RKO (cell line): ENCODE measurements at places on chromosomes 5 and 9.

GRCh38 chr5:90641528-90641927 is 82.9 kb downstream of the ADGRV1 start:
- DNase-seq, result no peak

- DNase-seq, result no peak
Measured at GRCh38 chr9:87263291-87263690, 234.4 kb upstream of the DAPK1 start.

DNA sequence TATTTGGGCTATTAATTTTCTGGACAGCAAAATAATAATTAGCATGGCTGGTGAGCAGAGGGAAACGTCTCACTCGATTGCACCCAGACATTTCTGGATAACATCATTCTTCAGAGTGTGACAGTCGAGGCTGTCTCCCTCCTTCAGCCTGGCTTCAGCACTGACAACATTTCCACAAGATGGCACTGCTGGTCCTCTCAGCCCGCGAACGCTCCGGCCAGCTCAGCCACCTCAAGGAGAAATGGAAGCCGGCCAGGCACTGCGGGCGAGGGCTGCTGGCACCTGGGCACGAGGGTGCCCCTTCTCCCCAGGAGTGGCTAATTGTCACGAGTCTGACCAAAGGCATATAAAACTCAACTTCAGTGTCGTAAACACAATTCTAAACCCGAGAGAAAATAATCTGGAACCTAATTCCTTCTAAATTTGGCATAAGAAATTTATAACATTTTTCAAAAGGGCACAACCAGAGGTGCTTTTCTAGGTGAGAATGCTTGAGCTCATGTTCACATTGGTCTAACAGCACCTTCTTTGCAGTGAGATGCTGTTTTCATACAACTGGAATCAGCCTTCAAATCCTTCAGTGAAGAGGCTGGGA is 65.9 kb downstream of the DAP start:
- peak; percentile 72 for DNase-seq

DNA sequence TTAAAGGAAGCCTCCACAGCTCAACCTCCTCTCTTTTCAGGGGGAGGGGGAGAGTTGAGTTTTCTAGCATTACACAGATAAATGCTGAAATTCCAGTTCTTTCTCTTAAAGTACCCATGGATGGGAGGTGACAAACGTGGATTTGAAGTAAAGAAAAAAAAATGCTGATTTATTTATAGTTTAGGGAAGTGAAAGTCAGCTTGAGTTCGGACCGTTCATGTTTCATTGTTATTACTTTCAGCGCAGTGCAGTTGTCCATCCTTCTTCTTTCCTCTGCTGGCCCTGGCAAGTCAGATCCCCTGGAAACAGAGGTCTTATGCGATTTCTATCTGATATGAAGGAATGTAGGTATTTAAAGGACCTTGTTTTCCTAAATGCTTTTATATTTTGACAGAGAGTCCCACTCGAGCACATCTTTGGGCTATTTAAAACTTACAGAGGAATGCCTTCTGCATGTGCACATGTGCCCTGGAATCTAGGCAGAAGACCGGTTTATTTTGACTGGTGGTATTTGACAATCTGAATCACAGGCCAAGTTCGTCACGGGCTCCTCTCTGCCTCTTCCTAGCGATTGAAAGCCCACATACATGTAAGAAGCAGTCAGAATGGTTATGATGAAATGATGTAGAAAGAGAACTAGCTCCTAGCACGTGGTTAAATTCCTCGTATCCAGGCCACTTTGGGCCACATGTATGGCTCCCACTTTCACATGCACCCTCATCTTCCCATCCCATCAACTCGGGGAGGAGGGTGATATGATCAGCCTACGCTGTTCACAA is 385.2 kb upstream of the KLF4 start:
- no peak for DNase-seq

- peak; percentile 31 for DNase-seq
Measured at GRCh38 chr5:32984851-32985610, 273.9 kb downstream of the NPR3 start.

GRCh38 chr5:117833691-117834090 is 1154.7 kb downstream of the DTWD2 start:
- no peak for DNase-seq

GRCh38 chr9:137750007-137750406 is 127.6 kb upstream of the CACNA1B start:
- no peak for DNase-seq

- DNase-seq, result no peak
Measured at GRCh38 chr9:71814815-71815214, 46.5 kb upstream of the CEMIP2 start.

DNA sequence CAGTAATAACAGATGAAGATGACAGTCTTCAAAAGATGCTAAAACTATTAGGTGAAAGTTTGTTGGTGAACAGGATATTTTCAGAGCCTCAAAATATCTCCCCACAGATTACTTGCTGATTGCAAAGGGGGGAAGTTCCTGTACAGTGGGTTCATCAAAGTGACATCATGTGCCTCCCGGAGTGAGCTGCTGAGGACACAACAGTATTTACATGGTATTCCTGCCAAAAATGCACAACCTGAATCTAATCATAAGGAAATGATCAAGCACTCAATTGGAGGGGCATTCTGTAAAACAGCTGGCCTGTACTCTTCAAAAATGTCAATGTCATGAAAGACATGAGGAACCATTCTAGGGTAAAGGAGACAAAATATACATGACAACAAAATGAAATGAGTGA is 18.9 kb upstream of the GLIS3 start:
- DNase-seq, result no peak

DNA sequence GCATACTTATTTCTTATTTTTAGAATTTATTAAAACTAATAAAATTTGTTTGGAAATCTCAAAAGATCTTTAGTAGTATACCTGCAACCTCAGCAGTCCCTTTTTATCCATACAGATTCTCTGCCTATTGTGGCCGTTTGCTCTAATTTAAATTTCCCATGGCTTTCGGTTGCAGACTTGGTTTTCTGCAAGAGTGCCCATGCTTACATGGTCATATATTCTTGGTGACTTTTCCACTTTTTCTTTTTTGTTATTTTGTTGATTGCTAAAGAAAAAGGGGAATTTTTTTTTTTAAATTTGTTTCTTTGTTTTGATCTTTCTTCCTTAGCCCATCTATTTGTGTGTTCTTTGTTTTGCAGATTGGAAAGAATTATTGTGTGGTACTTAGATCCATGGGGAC is 20.6 kb downstream of the ZCCHC7 start:
- no peak for DNase-seq

- no peak for DNase-seq
Measured at GRCh38 chr5:96601200-96601599, 61.0 kb upstream of the CAST start.

GRCh38 chr9:31364171-31364570 is 1020.3 kb upstream of the ACO1 start:
- no peak for DNase-seq

DNA sequence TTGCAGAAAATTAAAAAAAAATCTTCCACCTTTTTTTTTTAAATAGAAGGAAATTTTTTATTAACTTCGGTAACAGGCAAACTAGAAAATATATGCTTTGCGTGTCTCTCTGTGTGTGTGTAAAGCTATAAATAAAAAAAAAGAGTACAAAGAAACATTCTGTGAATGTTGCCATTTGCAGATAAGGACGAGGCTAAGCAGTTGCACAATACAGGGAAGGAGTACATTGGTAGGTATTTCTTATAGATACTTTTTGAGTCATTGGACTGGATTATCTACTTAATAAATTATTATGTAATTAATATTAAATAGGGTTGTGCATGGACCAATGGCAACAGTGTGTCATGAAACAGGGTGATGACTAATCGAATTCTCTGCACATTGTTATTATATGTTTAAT is 102.4 kb downstream of the CAMK4 start:
- DNase-seq, result no peak

DNA sequence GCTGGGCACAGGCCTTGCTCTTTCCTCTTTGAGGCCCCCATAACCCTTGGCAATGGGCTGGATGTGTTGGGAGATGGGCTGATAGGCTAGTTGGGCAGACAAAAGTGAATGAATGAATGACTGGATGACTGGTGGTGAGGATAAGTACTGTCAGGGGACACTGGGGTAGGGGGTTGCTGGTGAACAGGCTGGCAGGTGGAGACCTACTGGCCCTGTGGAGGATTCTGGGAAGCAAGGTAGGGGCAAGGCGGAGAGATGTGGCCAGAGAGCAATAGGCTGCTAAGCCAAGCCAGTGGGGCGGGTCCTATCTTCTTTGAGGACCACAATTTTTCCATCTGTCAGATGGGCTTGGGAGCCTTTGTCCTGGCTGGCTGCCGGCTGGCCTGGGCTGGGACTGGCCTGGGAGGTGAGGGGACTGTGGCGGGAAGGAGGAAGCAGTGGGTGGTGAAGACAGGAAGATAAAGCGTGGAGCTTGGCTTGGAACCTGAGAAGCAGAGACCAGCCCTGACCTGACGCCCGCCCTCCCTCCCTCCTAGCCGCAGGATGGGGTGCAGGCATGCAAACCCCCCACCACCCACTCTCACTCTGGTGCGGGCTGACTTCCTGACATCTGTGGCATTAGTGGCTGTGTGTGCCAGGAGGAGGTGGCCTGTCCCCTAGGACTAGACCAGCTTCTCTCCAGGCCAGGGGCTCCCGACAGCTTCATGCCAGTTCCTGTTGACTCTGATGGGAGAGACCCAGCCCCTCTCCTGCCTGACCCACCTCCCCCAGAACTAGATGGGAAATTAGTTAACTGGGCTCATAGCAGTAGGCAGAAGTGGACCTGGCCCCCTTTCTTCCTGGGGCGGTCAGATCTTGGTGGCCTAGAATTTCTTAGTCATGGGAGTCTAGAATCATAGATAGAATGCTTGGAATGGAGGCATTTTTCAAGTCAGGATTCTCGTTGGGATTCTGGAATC is 9.5 kb downstream of the CXXC5 start:
- DNase-seq, result no peak

- peak; percentile 42 for DNase-seq
Measured at GRCh38 chr9:34179213-34180136, 632 bp downstream of the UBAP1 start.

DNA sequence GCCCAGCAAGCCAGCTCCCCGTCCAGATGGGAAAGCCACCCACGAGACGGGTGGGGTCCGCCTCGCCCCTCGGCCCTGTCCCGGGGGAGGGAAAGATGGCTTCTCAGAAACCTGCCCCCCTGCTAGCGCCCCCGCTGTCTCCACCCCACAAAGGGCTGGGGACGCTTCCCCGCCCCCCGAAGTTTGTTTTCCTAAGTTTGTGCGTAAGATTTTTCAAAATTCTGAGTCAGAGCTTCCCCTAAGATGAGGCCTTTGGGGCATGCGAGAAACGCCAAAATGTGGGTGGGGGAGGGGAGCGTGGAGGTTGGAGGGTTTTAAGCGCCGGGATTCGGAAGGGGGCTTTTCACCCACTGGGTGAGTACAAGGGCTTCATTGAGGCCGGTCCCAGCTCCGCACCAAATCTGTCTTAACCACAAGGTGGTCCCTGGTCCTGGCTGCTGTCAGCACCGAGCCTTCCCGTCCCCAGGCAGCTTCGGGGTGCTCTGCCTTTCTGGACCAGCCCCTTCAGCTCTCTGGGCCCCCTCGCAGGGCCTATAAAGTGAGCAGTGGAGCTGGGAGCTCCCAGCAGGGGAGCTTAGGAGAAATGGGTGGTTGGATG is 32.3 kb downstream of the PRRX2 start:
- peak; percentile 62 for DNase-seq

DNA sequence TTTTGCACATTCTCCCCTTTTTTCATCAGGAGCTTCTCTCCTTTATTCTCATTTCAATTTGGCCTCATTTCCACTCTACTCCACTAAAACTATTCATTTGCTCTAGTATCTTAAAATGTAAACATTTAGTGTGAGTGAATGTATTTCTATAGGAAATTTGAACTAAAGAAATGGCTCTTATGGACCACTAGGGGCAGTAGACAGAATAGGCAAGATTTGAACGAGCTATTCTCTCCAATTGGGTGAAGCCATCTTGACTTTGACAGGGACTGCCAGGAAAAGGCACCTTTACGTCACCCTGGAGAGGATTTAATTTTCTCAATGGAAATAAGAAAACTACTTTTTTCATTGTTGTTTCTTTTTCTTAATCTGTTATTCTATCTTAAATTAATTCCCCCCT is 666.3 kb downstream of the DNAH5 start:
- DNase-seq, result peak; percentile 38

DNA sequence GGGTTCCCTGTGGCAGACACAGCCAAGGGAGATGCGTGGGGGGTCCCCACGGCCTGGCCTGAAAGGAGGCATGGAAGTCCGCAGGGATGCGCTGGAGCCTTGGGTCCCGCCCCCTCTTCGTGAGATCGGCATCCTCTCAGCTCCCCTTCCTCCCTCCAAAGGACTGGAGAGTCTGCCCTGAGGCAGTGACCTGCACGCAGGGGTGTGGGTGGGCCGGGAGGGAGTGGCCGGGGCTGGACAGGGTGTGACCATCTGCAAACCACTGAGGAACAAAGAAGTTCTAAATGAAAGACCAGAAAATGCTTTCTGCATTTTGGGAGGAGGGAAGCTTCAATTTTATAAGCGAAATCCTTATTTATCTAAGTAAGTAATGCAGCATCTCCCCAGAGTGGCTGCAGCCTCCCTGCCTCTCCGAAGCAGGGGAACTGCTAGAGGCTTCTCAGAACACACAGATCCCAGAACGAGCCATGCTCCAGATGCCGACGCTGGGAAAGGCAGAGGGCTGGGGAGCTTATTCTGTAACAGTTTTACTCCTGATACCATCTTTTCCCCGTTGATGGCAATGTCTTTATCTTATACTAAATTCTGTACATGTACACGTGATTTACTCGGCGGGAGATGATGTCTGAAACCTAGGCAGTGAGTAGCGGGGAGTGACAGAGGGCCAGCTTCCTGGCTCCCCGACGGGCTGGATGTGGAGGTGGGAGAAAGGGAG is 221.7 kb downstream of the FANCC start:
- no peak for DNase-seq

DNA sequence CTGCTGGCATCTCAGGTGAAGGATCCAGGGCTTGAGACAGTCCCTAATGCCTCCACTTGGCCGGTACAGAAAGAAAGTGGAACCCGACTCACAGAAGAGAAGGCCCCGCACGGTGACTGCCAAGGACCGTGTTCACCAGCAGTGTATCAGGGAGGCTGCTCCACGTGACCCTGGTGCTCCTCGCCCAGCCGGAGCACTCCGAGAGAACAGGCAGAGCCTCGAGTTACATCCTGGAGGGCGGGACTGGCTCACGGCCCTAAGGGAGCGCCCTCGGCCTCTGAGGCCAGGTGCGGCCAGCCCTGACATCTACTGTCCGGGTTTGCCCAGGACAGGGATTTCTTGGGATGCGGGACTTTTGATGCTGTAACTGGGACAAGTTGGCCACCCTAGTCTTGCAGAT is 104.0 kb upstream of the SARDH start:
- no peak for DNase-seq

DNA sequence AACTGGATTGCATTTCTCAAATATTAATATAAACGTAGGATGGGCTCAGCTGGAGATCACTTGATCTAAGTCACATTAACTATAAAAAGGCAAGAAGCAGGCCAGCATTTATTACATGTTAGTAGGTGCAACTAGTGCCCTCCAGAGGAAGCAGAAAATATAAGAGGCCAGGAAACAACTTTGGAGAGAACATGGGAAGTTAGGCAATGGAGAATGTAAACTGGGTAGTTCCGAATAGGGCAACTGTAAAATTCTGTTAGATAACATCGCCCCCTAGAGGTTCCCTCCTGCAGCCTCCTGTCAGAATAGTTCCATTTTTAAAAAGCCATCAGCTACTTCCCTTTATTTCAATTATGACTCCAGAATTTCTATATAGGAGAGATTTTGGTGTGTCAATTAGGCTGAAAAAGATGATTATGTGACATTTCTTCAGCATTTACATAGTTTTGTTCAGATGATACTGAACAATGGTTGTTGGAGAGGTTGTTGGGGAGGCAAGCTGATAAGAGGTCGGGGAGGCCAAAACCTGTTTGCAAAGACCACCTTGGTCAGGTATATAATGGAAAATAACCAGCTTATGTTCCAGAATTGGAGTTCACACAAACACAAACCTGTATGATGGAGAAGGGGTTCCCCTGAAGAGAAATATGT is 22.4 kb downstream of the CCL28 start:
- DNase-seq, result peak; percentile 92
